ENCODE measurements at places on chromosomes 6 and 20.

DNA sequence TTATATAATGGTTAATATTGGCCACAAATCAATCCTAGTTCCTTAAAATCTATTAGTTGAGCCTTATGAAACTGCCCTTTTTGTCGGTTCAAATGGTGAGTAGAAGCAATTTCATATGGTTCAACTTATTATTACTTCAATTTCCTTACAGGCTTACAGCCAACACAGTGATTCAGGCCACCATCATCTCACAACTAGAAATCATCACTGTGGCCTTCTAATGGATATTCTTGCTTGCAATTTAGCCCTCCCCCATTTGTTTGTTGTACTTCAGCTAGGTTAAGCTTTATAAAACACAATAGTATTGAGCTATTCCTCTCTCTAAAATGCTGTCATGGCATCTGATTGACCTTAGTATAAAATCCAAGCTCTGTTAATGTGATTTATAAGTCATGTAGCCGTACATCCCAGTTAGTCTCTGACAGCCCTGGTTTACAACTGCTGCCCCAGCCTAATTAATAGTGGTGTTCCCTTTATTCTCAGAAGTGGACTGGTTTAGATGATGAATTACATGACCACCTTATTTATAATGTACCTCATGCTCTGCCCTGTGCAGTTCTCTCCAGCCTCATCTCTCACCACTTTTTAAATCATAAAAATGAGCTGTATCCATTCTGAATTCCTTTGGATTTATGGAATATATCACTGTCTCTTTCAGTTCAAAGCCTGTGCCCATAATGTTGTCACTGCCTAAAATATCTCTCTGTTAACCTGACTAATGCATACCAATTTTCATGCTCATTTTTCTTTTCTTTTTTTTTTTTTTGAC, 36.7 kb downstream of the LAMA2 start:
- DNase-seq: peak; percentile 33

- no peak for DNase-seq
Observed at GRCh38 chr6:113674075-113674474, 183.1 kb upstream of the MARCKS start.

DNA sequence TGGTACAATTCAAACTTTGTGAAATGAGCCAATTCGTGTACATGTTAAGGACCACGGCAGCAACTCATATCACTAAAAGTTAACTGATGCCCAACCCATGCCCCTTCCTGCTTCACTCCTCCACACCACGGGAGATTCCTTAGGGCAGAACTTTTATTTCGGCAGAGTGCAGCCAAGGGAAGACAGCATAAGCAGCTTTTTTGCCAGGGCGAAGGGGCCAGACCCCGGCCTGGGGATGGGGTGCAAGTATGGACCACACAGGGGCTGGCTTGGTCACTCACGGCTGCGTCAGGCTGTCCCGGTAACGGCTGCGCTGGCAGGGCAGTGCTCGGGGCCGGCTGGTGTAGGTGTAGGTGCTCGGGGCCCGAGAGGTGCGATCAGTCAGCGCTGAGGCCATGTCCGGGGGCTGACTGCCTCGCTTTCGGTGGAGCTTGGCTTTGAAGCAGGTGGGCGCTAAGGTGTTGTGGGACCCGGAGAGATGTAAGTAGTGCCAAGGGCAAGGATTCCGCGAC, 792 bp downstream of the RSPH3 start:
- DNase-seq: no peak

DNA sequence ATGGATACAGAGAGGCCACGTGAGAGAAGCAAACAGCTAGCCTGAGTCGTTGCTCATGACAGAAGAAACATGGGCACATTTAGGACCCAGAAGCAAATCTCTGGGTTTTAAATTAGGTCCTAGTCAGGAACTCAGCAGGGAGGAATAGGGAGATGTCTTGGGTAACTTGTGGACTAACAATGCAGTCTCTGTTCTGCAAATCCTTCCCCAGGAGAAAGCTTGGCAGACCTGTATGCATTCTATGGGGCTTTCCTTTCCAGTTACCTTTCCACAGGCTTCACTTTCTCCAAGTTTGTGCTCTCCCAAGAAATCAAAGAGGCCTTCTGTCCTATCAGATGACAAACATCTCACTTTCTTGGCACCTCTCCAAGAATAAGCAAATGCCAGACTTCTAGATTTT, 47.2 kb upstream of the PLCB4 start:
- no peak for DNase-seq

DNA sequence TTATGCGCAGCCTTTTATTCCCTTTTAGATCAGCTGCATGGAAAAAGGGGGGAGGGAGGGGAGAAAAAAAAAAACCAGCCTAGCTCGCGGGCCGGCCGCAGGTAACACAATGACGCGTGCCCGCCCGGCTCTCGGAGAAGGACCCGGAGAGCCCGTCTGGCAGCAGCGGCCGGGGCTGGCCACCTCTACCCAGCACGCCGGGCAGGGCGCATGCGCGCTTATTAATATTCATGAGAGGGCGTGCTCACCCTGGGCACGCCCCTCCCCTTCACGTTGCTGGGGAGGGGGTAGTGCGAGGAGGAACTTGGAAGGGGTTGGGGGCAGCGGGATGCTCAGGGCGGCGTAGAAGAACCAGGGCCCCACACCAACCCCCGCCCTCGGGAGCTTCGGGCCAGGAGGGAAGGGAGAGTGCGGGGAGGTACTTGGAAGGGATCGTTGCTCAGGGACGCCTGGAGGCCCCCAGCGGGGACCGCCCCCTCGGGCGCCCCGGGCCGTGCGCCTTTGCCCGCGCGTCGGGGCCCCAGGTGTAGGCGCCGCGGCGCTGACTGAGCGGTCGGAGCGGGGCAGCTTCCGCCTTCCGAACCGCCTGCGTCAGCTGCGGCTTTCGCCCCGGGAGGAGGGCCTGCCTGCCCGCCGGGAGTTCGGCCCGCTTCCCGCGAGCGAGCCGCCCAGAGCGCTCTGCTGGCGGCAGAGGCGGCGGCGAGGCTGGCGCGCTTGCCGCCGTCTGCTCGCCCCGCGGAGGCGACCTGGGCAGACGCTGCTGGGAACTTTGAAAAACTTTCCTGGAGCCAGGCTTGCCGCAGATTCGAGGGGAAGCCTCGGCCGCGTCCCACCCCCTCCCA, at the start of gene JAG1:
Gene JAG1, minus strand, starts transcription at position 158 of the 842 bp plus-strand sequence. CDS start 469 bp downstream, outside the sequence.
- peak; percentile 99 for DNase-seq

DNA sequence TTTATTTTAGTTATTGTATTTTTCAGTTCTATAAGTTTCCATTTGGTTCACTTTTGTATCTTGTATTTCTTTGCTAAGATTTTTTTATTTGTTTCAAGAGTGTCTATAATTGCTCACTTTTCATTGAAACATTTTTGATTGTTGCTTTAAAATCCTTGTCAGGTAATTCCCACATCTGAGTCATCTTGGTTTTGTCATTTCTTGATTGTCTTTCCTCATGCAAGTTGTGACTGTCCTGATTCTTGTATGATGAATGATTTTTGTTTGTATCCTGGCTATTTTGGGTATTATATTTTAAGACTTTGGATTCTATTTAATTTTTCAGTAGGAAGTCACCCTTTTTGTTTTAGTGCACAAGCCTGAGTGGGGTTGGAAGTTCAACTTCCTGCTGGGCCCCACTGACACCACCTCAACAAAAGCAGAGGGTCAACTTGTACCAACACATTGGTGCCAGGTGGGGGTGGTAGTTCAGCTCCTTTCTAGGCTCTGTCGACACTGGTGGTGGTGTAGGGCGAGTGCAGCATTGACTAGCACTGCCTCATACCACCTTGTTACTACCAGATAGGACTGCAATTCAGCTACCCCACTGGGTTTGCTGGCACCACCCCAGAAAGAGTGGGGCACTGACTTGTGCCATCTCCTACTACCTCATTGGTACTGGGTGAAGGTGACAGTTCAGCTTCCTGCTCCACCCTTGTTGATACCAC, 8.8 kb downstream of the RSPH3 start:
- no peak for DNase-seq

DNA sequence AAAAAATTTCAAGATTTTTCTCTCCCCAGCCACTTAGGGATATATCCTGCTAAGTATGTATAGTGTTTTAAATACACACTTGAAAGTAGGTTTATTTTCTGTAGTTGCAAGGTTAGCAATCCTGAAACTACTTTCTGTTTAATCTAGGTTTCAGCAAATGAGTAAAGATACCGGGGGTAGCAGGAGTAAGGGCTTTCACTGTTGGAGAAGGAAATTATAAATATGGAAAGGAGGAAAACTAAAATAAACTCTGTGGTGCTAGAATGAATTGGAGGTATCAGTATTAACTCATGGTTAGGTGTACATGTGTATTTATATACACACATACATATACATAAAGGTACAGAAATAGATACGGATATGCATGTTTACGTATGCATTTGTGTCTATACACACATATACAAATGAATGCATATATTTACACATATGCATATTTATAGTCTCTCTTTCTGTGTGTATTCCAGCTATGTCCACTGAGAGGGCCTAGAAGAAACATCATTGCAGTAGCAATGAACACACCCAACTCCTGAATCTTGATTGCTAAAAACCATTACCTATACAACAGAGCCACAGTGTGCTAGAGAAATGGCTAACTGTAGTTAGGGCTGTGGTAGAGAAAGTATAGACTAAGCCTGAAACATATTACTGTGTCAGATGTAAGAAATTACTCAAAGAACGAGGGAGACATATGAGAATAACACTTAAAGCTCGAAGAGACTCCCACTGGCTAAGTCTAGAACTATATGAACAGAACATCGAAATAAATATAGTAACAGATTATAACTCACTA, 95.9 kb upstream of the EMILIN3 start:
- no peak for DNase-seq

GRCh38 chr6:167408235-167408869, 83.5 kb downstream of the TTLL2 start:
- DNase-seq: no peak

DNA sequence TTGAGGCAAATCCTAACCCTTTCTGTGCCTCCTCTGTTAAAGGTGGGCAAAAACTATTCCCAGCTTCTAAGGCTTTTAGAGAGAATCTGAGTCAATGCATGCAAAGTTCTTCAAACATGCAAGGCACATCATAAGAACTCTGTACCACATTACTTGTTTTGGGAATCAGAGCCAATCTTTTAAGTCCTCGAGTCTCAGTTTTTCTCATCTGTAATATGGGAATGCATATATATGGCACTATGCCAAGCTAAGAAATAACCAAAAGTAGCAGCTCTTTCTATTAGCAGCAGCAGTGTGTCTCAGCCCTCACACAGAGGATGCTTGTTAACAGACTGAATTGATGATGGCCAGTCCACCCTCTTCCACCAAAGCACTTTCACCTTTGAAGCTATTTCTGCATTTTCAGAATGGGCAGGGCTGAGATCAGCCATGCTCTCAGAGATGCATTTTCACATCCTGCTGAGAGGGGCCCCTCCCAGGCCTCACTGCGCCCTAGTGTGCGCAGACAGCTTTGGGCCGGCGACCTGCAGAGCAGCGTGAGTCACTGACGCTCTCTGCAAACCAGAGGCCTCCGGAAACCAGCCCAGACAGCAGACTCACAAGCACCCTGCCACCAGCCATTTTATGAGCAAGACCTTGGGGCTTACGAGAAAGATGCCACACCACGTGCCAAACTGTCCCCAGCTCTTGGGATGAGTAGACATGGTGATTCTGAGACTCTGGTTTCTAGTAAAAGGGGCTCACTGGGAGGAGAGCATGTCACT, 138.0 kb downstream of the NFATC2 start:
- no peak for DNase-seq

GRCh38 chr20:10978019-10978702, 304.4 kb upstream of the JAG1 start:
- no peak for DNase-seq

DNA sequence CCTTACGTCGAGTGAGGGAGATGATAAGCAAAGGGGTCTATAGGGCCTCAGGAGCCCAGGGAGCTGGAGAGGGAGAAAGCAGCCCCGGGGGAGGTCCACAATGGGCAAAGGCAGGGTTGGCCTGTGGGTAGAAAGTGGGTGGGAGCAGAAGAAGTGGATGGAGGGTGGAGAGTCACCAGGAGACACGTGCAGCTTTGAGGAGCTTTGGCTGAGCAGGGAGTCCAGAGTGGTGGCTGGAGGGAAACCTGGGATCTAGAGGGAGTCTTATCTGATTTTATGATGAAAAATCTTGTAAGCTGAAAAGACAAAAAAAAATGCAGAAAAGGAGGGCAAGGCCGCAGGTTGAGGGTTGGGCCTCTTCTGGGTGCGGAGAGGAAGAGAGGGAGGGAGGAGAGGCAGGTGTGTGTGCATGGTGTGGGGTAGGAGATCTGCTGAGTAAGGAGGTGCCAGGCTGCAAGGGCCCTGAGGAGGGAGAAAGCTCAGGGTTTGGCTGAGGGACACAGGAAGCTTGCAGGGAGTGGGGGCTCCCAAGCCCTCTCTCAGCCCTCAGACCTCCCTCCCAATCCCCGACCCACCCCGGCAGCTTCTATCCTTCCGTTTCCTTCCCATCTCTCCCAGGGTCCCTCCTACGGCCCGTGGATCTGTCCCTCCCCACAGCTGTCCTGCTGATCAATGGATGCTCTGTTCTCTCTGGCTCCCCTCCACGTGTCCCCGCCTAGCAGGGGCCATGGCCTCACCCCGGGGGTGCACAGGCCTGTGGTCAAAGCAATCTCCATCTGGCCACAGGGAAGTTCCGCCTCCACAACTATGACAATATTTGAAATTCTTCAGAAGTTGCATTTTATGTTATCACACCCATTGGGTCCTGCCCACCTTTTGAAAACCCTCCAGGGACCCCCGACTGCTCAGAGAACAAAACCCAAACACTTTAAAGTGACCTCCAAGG, 17.1 kb upstream of the BPI start:
- DNase-seq: no peak

- peak; percentile 43 for DNase-seq
Observed at GRCh38 chr6:11251553-11252360, 19.3 kb upstream of the NEDD9 start.

- DNase-seq: peak; percentile 61
Observed at GRCh38 chr6:108736832-108737231, 111.4 kb upstream of the ARMC2 start.

- DNase-seq: no peak
Observed at GRCh38 chr6:162699961-162700360, 27.6 kb downstream of the PRKN start.

- DNase-seq: no peak
Observed at GRCh38 chr6:161082215-161082614, 90.6 kb downstream of the MAP3K4 start.

- DNase-seq: no peak
Observed at GRCh38 chr20:62148908-62149314, 5.3 kb downstream of the SS18L1 start.

- no peak for DNase-seq
Observed at GRCh38 chr20:5614506-5614905, 135.7 kb upstream of the SHLD1 start.

DNA sequence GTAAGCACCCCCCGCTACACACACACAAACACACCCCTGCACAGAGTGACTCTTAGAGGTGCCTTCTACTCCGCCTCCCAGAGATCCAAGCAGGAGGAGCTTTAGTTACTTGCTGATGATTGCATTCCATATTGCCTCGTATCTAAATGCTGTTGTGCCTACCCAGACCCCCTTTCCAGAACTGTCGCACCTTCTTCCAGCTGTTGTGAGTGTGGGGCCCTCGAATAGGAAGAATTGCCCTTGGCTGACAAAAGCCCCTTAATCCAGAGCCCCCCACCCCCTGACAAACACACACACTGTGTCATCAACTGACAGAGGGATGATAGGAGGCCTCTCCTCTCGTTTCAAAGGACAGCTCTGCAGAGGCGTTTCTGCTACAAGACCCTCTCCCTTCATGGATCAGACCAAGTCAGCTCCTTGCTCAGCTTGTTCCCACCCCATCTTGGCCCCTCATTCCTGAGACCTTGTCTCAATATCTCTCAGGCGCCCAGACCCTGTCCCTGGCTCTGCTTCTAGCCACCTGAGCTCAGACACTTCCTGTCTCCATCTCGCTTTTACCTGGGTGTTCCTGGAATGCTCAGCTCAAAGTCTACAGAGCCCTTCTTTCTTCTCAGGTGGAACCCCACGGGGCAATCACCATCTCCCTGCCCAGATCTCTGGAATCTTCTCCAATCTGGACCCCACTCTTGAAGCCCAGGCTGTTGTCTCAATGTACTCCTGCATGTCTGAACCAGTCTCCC, 4.0 kb upstream of the VSX1 start:
- peak; percentile 2 for DNase-seq
